Activated CD4-positive, alpha-beta T cell treated with anti-CD3 and anti-CD28 coated beads, Interleukin-2, amount 50 U/mL, for 48 hours (primary cell): ENCODE measurements at places on chromosomes 7 and 10.

- no peak for DNase-seq
Observed at GRCh38 chr10:80090121-80090520, 11.7 kb downstream of the TMEM254 start.

- DNase-seq, result no peak
Observed at GRCh38 chr7:17486835-17487234, 188.4 kb downstream of the AHR start.

DNA sequence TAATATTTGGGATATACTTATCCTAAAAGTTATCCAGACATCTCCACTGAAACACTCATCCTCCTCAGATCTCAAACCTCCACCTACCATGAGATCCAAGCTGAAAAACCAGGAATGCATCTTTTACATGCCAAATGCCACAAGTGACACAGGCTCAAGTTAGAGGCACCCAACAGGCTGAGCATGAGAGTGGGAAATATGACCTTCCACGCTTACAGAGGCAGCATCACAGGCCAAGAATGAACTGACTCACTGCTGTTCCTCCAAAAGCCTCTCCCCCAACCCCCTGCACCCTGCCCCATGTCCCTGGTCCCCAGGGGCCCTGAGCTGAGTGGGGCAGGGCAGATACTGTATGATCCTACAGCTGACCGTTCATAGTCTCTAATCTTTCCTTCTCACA lies 4.8 kb upstream of the MTPAP start:
- DNase-seq, result no peak

GRCh38 chr7:24504836-24505235 lies 68.4 kb upstream of the PALS2 start:
- no peak for DNase-seq

GRCh38 chr10:106107706-106108105 lies 1056.8 kb downstream of the SORCS1 start:
- no peak for DNase-seq

DNA sequence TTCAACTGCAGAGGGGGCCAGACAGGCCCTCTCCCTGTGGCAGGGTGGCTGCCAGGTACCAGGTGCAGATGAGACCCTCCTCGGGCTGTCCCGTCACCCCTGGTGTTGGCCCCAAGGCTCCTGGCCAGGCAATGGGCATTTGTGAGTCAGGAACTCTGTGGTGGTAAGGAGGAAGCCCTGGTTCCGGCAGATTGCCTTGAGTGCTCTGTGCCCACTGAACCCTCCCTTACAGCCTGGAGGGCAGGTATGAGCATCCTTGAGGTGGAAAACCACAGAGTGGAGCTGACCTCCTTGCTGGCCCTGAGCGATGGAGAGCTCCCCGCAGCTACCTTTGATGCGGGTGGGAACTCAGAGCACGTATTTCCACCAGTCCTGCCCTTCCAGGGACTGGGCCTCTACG lies 2.0 kb downstream of the PAOX start:
- DNase-seq, result no peak

DNA sequence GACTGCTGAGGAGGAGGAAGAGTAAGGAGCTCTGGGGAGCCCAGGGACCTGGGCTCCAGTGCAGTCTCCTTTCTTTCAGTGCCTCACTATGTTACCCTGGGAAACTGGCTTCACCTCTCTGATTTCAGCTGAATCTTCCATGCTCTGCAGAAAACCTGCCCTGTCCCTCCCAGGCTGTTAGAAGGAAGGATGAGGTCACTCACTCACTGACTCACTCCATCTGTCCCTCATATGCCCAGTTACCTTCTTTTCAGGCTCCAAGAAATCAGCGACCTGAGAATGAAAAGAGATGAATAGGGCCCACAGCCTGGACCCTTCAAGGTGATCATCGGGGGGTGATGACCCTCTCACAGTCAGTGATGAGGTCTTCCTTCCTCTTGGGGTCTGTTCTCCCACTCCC lies 481 bp downstream of the SFTPA2 start:
- DNase-seq, result no peak

GRCh38 chr7:97857544-97857943 lies 14.7 kb downstream of the ASNS start:
- no peak for DNase-seq
